Motor neuron (in vitro differentiated cells): ENCODE measurements at places on chromosomes 6 and 20.

GRCh38 chr6:142015011-142015410 is 117.7 kb upstream of the GJE1 start:
- no peak for ATAC-seq

- no peak for ATAC-seq
Measured at GRCh38 chr6:42745083-42745639, 742 bp downstream of the TBCC start.

- no peak for ATAC-seq
Measured at GRCh38 chr6:1971612-1972011, 273.8 kb downstream of the GMDS start.

DNA sequence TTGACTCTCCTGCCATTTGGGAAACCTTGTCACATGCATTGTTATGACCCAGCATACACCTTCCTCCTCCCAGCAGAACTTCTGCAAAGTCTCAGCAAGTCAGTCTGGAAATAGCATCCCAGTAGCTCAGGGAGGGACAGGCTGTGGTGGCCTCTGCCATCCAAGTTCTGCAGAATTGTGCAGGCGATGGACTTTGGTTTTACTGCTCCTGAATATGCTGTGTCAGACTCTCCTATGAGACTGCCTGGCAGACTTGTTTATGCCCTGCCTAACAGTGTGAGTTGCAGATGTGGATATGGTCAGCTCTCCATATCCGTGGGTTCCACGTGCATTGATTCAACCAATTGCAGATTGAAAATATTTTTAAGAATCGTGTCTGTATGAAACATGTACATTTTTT is 52.8 kb downstream of the SNRNP48 start:
- ATAC-seq = peak; percentile 78

- ATAC-seq = no peak
Measured at GRCh38 chr6:128438393-128438792, 82.0 kb downstream of the PTPRK start.

GRCh38 chr6:90406142-90406794 is 109.6 kb upstream of the BACH2 start:
- peak; percentile 95 for ATAC-seq

DNA sequence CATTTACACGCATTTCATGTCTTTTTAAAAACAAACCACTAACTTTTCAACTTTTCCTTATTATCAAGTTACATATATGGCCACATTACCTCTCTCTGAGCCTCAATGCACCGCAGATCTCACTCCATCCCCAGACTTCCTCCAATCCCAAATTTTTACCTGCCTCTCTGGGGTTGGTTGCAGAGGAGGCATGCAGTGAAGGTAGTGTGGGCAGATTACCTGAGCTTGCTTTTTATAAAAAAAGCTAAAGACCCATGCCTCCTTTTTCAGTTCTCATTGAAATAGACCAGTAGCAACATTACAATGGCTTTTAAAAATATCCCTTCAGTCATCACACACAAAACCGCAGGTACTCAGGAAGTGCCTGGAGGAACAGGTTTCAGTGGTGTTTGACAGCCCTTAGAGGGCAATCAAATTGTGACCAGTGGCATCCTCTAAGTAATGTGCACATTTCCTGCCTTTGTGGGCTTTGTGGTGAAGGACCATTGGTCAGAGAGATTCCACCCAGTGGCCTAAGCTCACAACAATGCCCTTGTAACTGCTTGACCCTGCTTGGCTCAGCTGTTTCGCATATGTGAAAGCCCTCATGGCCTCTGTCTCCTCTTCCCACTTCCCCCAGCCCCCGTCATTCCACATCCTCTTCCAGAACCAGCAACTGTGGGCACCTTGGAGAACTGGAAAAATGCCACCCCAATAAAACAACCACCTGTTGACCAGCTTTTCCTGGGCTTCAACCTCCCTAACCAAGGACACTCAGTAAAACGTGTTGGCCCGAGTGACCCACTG is 30.2 kb upstream of the IL17A start:
- no peak for ATAC-seq

- no peak for ATAC-seq
Measured at GRCh38 chr6:50520326-50521266, 192.7 kb upstream of the TFAP2D start.

- no peak for ATAC-seq
Measured at GRCh38 chr20:46400253-46400652, 6.2 kb downstream of the ELMO2 start.
